Esophagus muscularis mucosa (tissue), 4 donors: ENCODE measurements at places on chromosomes 16 and 17. TPM values are rescaled to one million over a fixed set of nuclear protein-coding genes. Genes with fewer than 3 reads are reported as not detected.

FBXW10B gene
- total RNA-seq: not detected

TNFSF12 gene
- total RNA-seq: 136 TPM

ARL4D gene
- total RNA-seq: 17.5 TPM

DNA sequence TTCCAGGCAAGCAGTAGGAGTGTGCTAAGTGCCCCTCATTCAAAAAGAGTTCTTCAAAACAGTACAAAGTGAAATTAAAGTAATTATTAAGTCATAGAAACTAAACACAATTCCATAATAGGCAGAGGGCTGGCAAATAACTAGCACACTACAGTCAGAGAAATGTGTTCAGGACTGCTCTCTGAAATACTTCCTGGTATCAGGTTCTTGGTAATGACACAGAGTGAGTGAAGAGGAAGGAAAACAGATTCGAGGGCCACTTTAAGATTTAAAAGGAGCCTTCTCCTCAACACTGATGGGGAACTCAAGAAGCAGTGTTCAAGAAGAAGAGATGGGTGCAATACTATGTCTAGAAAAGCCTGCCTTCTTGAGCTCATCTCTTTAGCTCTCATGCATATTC, 139.2 kb downstream of the TOX3 start:
- DNase-seq: no peak

GRCh38 chr17:28963055-28963611, 11.8 kb upstream of the PHF12 start:
- DNase-seq: no peak

- no peak for DNase-seq
Measured at GRCh38 chr16:9256196-9256595, 164.8 kb downstream of the HAPSTR1 start.

DNA sequence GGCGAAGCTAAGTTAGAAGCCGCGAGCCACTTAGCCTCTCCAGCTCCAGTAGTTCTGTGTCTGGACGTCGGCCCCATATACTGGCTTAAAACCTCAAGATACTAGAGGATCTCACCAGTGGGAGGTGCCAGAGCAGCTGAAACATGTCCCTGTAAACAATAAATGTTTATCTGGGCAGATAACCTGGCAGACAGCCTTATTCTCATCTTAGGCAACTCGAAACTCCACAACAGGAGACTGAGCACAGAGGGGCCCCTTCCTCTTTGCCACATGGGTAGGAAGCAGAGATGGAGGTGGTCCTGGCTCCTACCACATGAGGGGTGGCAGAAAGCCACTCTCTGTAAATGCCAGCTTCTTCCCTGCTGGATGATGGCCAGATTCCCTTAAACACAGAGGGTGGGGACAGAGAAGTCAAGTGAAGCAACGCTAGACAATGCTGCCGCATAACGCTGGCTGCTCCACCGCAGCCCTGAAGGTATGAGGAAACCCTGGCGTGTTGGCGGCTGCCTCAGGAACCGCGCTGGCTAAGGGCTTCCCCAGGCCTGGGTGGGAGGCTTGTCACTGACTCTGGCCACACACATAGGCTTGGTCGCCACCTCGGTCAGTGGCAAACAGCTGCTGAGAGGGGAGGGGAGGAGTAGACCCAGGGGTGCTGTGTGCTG, 67.9 kb downstream of the HIC1 start:
- no peak for DNase-seq

DNA sequence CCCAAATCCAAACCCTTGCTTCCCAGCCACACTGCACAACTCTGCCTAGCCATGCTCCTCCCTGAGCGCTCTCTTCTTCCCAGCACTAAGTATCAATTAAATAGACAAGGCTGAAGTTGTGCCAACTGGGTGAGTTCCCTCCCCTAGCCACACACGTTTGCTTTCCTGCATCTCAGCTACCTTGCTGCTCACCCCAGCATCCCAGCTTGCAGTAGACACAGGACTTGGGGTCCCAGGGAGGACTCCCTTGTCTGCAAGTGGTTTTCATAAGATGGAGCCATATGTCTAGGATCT, 4.9 kb downstream of the CCDC182 start:
- DNase-seq: no peak

GRCh38 chr16:13012601-13013000, 111.2 kb downstream of the SHISA9 start:
- no peak for DNase-seq
